ENCODE measurements at places on chromosomes 12 and 14.

DNA sequence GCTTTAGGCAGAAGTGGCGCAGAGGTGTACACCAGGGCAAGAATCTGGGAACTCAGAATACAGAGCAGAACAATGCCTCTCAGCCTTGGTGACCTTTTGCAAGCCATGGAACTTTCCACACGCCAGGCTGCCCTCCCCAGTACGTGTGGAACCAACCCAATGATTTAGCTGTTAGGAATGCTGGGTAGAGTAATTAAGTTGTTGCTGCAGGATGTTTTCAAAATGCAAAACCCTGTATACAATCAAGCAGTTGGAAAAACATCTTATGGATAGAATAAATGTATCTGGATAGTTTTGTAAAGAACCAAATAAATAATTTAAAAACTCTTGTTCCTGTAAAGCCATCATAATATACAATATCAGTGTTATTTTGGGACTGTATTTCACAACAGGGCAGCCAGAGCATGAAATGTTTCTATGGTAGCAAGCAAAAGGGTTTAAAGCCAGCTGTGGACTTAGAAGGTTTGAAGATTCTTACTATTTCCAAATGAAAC lies 19.4 kb downstream of the PPP1R36 start:
- no peak for DNase-seq

GRCh38 chr14:66137081-66137480 lies 349.1 kb upstream of the CCDC196 start:
- peak; percentile 94 for DNase-seq

- no peak for DNase-seq
These were observed 157.0 kb downstream of the FOXN3 start for GRCh38 chr14:89259951-89260609.

- no peak for DNase-seq
These were observed 24.7 kb upstream of the ANO6 start for GRCh38 chr12:45191239-45191638.

GRCh38 chr12:55041345-55042055 lies 21.7 kb downstream of the NEUROD4 start:
- DNase-seq = no peak

- no peak for DNase-seq
These were observed 383.8 kb downstream of the PCNX1 start for GRCh38 chr14:71290960-71291466.

DNA sequence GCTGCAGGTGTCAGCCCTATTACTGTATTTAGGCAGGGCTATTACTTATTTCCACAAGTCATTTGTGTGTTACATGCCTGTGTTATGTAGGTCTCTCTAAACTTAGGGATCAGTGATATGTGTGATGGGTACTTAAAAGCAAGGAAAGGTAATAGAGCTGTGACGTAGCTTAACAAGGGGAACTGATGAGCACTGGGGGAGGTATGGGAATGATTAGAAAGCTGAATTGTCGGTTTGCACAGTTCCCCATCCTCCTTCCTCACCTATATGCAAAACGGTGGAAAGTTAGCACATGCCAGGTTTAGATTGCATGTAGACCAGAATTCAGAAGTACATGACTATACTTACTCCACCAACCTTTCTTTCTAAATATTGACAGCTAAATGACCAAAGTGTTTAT lies 494.3 kb upstream of the GARIN6 start:
- DNase-seq = no peak

DNA sequence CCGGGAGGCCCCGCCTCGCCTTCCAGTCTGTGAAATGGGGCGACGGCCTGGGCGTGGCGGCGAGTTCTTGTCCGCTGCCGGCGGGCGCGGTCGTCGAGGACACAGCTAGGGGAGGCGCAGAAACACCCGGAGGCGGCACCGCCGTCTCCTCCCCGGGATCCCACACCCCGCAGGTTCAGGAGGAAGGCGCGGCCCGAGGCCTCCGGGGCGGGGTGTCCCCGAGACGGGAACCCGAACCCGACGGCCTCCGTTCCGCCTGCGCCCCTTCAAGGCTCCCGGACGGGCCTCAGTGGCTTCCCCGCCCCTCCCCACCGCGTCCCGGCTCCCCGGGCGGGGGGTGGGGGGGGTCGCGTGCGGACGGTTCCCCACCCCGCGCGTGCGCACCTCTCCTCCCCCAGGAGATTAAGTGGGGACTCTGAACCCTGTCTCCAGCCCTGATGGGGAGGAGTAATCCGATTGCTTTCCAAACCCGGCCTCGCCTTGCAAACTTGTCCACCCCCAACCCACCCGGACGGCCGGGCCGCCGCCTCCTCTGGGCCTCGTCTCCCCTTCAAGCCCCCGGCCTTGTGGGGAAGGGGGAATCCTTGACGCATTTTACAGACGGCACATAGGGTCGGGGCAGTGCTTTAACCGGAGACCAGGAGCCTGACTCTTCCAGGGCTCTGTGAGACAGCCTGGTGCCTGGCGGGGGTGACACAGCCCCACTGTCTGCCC lies 35.3 kb upstream of the ANKRD9 start:
- no peak for DNase-seq

- no peak for DNase-seq
These were observed 25.9 kb upstream of the SRSF5 start for GRCh38 chr14:69741055-69741454.

Data from DMS153 (cell line).